Stimulated activated CD4-positive, alpha-beta T cell treated with anti-CD3 and anti-CD28 coated beads, Interleukin-4, amount 100 ng/mL, for 48 hours (primary cell): ENCODE measurements at places on chromosomes 1 and 21.

GRCh38 chr1:73593804-73594203, 604.2 kb downstream of the LRRIQ3 start:
- DNase-seq: no peak

GRCh38 chr1:214441119-214441518, 110.3 kb downstream of the PTPN14 start:
- DNase-seq: no peak

DNA sequence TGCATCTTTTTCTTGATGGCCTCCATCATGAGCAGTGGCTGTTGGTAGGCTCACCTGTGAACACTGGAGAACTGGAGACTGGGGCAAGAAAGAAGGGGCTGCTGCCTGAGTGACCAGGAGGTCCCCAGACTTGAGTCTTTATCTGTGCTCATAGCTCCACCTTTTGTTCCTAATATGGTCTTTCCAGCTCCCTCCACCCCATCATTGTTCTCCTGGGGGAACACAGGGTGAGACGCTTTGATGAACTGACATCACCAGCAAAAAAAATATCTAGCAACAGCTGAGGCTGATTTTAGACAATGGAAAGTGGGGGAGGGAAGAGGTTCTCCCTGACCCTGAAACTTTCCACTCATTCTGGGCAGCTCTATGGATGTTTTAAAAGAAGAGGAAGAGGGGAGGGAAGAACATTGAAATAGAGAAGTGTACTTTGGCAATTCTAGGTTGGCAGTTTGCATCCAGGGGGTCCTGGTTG, at the start of gene TPM3:
Gene TPM3 (minus strand): TSS at position 111 of the 472 bp plus-strand sequence. CDS start 82 bp downstream, at position 29.
- no peak for DNase-seq

DNA sequence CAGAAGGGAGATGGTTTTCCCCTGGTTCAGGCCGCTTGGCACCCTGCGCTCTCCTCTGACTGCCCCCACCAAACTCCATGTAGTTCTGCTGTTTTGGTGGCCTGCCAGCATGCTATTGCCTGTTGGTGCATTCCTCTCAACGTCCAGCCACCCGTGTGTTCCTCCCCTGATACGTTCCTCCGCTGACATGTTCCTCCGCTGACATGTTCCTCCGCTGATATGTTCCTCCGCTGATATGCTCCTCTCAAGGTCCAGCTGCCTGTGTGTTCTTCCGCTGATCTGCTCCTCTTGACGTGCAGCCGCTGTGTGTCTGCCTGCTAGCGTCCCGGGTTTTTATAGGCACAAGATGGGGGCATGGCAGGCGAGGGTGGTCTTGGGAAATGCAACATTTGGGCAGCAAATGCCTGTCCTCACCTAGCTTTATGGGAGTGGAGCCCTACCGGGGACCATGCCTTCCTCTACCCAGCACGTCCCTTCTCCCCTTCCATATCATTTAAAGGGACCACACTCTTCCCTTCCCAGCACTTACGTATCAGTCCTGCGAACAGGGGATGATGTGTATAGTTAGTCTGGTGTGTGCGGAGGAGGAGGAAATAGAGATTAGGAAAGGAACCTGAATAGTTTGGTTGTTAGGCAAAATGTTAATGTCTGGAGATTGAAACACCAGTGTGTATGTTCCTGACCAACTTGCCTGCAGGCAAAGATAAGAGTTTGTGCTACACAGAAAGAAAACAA, 40.6 kb upstream of the PLA2G5 start:
- DNase-seq: no peak

DNA sequence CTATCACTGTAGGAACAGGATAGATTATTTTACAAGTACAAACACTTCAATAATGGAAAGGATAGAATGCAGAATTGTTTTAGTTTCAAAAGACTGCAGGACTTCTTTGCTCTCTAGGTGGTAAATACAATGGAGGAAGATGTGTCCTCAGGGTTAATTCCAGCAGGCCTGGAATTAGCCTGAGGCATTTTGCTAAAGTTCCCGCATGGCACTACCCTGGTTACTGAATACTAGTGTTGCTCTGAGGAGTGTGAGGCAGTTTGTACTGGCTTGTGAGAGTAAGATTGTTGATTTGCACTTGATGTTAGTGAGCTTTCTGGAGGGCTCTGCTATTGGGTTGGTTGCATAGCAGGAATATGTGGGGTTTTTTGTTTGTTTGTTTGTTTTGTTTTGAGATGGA, 61.4 kb downstream of the FASLG start:
- DNase-seq: no peak

DNA sequence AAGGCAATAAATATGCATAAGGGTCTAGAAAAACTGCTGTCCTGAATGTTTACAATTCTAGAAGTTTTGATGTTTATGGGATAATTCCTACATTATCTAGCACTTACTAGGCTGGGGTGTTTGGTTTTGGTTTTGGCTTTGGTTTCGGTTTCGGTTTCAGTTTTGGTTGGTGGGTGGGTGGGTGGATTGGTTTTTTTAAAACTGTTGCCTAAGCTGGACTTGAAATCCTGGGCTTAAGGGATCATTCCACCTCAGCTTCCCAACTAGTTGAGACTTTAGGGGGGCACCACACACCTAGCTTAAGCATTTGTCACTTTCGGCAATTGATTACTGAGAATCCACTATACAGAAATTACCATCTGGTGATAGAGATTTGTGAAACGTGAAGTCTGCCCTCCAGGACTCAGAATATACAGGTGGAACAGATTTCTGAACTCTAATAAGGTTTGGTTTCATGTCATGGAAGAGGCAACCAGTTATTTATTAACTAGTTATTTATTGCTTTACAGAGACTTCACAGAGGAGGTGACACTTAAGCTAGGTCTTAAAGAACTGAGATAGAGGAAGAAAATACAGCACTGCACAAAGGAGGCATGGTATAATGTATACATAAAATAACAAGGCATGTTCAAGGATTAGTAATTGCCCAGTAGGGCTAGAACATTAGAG, 69.6 kb downstream of the PIK3R3 start:
- peak; percentile 38 for DNase-seq

- no peak for DNase-seq
Measured at GRCh38 chr1:55938861-55939260, 640.5 kb downstream of the PLPP3 start.
